Frontal cortex (tissue), 4 donors: ENCODE measurements at places on chromosomes 2 and 18. TPM values are rescaled to one million over a fixed set of nuclear protein-coding genes. Genes with fewer than 3 reads are reported as not detected.

Gene FBXO41
- 20.0 TPM for total RNA-seq

Gene DAPL1
- total RNA-seq: not detected

Gene ADCYAP1
- 7.3 TPM for total RNA-seq

Gene NIF3L1
- 33.4 TPM for total RNA-seq

Gene GTF2A1L
- not detected for total RNA-seq

Gene PLEKHH2
- 7.3 TPM for total RNA-seq

Gene SPATA3
- total RNA-seq: not detected

Gene MOGAT1
- total RNA-seq: not detected

Gene SFTPB
- total RNA-seq: not detected

Gene DCC
- 15.1 TPM for total RNA-seq

Gene CFAP65
- total RNA-seq: 0.82 TPM

Gene VIL1
- total RNA-seq: not detected

Gene CNTNAP5
- total RNA-seq: 30.6 TPM

Gene GPR35
- total RNA-seq: 0.41 TPM

Gene TCF4
- 616 TPM for total RNA-seq

Gene CCDC85A
- 31.0 TPM for total RNA-seq

Gene CD8A
- 1.2 TPM for total RNA-seq

Gene KCTD1
- 29.8 TPM for total RNA-seq
